ENCODE measurements at places on chromosomes 12 and 14.

DNA sequence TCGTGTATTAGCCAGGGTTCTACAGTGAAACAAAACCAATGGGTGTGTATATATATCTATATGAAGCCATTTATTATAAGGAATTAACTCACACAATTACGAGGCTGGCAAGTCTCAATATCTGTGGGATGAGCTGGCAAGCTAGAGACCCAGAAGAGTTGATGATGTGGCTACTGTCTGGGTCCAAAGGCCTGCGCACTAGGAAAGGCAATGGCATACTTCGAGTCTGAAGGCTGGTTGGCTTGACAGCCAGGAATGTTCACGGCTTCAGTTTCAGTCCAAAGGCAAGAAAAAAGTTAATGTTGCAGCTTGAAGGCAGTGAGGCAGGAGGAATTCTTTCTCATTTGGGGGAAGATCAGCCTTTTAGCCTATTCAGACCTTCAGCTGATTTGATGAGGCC, 893.3 kb upstream of the LRFN5 start:
- DNase-seq: no peak

- DNase-seq: peak; percentile 73
These were observed at the start of gene ARL6IP4 for GRCh38 chr12:122980183-122981035. Gene ARL6IP4 (plus strand): TSS chr12:122980681. CDS start chr12:122981140, 459 bp downstream.

- no peak for DNase-seq
These were observed 13.8 kb upstream of the KCNJ8 start for GRCh38 chr12:21788089-21788983.

GRCh38 chr12:92739113-92739512, 36.3 kb downstream of the PLEKHG7 start:
- DNase-seq: no peak

DNA sequence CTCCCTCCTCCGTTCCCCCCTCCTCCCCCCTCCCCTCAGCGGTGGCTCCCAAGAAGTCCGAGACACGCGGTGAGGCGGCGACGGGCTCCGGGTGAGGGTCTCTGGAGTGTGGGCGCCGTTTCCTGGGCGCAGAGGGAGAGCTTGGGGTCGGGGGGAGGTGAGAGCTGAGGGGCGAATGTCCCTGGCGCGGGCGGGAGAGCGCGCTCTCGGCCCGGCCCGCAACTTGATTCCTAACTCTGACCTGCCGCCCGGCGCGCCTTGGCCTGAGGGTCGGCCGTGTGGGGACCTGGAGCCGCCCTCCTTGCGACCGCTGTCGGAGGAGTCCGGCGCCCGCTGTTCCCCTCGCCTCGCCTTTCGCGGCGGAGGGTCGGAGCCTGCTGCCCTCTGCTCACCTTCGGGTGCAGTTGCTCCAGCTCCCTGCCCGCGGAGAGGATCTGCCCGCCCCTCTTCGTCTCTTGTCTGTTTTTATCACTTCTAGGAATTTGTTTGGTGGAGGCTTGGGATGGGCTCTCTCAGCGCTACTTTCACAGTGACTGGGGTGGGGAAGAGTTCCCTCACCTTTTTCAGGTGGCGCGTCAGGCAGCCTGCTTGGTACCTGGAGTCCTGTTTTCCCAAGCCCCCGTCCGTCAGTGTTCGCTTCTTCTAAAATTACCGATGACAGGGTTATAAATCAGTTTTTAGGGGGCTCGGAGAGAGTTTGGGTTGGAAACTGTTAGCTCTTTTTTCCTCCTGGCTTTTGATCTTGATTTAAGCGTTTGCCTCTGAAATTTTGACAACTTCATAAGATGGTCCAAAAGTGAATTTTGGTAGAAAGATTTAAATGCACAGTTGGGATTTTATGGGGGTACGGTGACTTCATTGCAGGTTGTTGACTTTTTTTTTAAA, 495 bp downstream of the ADIPOR2 start:
- DNase-seq: peak; percentile 54

DNA sequence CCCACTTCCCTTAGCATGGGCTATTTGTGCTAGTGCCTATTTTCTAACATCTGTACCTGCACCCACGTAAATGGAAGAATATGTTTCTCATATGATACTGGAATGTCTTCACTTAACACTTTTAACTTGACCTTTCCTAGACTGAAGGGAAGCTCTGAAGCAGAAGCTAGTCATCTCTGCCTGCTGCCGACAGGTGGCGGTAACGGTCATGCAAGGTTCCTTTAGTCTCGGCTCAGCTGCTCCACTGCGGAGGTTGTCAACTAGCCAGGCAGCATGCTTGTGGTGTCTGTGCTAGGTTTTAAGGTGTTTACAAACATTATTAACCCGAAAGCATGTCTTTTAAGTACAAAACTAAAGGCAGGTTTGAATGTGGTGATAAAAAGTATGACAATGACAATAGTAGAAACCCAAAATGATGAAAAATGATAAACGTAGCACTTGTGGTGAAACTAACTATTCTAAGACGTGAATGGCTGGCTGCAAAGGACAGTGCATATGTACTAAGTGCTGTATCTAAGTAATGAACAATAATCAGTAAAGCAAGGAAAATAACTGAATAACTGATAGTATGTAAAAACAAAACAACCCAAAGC, 117.2 kb downstream of the GRIN2B start:
- DNase-seq: peak; percentile 84

DNA sequence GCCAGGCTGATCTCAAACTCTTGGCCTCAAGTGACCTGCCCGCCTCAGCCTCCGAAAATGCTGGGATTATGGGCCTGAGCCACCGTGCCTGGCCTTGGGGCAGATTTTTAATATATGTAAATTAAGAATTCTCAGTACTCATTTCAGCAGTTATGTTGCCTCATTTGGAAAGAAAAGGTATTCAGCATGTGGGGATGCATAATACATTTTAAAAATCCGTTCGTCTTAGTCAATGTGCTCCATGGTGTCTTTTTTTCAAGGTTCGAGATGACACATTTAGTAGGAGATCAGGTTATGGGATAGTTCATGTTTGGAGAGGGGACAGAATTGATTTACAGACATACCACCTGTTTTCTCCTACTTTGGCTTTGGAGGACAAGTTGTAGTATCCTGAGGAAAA, 10.2 kb downstream of the SYNE2 start:
- DNase-seq: no peak

GRCh38 chr12:85874031-85874461, at the start of gene NTS:
Gene NTS (plus strand): TSS chr12:85874295. CDS start chr12:85874404, 109 bp downstream.
- no peak for DNase-seq

DNA sequence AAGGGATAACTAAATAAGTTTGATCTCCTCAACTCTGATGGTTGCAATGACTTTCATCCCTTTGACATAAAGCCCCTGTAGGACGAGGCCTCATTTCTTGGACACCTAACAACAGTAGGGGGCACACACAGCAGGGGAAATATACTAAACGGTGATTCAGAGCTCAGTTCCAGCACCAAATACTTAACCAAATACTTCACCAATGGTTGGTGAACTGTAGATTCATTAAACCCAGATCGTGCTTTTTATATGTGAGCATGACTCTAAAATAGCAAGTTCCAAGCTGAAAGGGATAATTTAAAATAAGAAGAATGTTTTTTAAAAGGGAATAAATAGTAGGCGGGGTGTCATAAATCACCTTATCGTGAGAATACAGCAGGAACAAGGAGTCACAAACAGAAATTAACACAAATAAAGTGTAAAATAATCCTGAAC, 53.2 kb downstream of the ATG2B start:
- DNase-seq: no peak

DNA sequence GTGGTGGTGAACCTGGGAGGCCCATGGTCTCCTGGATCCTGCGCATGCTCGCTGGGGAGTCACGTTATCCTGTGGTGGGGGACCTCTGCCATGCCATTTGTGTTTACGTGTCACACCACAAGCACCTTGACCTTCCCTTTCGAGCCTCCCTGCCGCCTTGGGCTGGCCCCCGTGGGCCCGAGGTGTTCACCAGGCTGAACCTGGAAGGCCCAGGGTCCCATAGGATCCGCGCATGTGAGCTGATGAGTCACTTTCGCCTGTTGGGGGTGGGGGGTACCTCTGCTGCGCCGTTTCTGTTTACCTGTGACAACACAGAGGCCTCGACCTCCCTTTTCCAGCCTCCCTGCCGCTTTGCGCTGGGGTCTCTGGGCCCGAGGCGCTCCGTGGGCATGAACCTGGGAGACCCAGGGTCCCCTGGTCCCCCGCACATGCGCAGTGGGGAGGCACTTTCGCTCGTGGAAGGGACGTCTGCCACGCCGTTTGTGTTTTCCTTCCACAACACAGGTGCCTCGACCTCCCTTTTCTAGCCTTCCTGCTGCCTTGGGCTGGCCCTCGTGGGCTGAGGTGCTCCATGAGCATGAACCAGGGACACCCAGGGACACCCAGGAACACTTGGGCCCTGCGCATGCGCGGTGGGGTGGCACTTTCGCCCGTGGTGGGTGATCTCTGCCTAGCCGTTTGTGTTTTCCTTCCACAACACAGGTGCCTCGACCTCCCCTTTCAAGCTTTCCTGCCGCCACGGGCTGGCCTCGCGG, 334.1 kb downstream of the ALG10 start:
- no peak for DNase-seq

GRCh38 chr12:28217805-28218204, 27.5 kb downstream of the CCDC91 start:
- DNase-seq: no peak

GRCh38 chr14:98955741-98956070, 316.3 kb downstream of the BCL11B start:
- DNase-seq: no peak

DNA sequence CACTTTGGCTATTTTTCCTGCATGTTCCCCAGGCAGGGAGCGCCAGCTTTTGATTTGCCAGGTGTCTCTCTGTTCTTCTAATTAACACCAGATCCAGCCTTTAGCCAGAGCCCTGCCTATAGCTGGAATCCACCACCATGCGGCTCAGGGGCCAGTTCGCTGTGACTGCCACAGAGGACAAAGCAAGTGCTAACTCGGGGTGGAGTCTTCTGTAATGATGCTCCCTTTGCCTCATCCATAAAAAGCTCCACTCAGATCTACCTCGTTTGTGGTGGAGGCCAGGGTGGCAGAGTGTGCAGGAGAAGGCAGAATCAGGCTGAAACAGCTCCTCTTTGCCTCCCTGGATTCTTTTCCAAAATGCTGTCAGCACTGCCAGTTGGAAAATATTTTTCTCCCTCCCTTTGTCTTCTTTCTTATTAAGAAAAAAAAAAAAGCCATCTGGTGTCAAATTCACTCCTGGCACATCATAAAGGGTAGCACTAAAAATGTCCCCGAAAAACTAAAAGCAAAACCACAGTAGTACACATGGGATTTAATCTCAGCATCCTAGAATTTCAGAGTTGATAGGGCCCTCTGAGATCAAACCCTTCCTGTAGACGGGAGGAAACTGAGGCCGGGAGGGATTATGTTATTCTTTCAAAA, 18.0 kb upstream of the CTDSP2 start:
- no peak for DNase-seq

DNA sequence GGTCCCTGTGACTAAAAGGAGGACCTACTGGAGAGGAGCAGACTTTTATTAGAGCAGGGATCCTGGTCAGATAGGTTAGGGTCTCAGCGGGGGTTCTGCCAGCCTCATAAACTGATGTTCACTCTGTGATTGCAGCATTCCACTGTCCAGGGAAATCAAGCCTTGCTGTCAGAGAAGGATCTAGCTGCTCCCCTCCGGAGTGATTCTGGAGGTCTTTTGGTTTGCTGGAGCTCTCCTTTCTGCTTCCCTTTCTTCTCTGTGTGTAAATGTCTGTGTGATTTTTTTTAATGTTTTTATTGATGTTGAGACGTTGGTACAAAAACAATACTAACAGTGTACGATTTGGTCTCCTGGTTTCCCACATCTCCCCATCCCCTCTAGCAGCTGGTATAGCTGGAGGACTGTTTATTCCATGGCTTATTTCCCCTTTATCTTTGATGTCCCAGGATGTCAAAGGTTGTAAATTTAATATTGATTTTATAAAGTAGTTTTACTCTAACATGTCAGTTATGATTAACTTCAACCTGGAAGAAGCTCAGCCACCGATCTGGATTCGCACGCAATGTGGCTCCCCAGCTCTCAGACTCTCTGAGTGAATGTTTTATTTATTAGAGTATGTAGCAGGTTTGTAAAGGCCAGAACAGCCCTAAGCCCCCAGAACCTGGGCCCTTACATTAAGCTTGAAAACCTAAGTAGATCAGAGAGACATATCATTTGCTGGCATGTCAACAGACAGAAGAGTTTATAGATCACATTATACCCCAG, 202.3 kb upstream of the G2E3 start:
- no peak for DNase-seq

DNA sequence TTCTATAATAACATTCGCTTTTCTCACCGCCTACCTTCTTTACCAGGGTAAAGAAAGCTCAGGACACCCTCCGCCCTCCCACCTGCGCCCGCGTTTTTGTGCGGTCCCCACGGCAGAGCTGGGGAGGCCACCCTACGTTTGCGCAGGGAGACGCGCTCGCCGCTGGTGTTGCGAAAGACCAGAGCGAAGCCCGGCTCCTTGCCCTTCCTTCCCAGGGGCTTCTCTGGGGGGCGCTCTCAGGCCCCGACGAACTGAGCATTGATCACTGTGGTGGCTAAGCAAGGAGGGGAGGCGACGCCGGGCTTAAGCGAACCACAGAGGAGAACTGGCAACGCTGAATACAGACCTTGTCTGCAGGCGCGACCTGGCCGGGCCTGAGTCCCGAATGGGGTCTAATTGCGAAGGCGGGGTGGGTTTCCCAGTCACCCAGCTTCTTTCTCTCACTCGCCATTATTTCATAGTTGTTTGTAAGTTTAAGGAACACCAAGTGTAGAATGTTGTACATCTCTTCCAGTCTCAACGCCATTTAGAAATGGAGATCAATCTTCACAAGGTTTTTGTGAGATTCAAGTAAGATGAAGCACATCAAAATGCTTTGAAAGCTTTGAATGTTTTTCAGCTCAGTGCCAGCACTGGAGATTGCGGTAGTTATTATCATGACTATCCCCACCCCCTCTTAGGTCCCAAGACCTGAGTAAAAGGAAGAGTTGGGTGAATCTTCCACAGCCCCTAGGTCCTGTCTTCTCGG, 1.7 kb upstream of the NKX2-1 start:
- no peak for DNase-seq

DNA sequence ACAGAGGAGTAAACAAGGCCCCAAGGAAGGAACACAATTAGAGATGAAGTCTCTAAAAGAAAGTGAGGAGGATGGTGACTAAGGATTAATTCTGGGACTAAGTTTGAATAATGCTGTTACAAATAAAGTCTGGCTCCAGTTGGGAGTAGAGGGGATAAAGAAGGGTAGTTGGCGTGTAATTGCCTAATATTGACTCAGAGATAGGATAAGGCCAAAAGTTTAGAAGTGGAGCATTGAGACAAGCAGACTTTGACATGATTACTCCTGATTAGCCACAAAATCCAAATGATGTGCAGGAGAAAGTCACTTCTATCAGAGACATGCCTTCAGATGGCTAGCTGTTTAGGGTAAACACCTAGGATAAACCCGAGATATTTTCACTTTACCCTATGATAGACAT, 108.4 kb downstream of the PLCZ1 start:
- DNase-seq: no peak

GRCh38 chr12:54413284-54414190, 5.5 kb downstream of the ITGA5 start:
- peak; percentile 85 for DNase-seq

DNA sequence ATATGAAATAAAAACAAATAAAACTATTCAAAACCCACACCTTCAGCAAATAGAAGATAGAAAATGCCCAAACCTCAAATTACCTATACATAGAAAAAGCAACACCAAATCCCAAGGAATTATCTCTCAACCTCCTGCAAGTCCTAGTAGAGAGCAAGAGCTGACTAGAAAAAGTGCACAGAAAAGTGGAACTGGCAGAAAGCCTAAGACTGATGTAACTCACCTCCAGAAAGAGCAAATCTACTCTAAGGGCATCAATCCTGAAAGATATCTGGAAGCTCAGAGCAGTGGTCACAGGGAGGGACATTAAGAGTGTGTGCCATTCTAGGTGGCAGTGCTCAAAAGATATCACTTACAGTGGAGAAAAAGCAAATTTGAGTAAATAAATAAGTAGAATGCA, 62.1 kb upstream of the PLEKHG7 start:
- no peak for DNase-seq

- no peak for DNase-seq
These were observed 1.0 kb upstream of the GPD1 start for GRCh38 chr12:50102646-50103309.
